Ureter (tissue), 1 donor: ENCODE measurements at places on chromosomes 5 and 9.

- no peak for DNase-seq
These were observed 61.2 kb downstream of the IRX1 start for GRCh38 chr5:3656803-3657202.

GRCh38 chr5:14816999-14817761, 54.4 kb downstream of the ANKH start:
- no peak for DNase-seq

- no peak for DNase-seq
These were observed 287.8 kb upstream of the ISL1 start for GRCh38 chr5:51095486-51095885.

GRCh38 chr9:110283751-110284150, 27.4 kb upstream of the TXN start:
- DNase-seq, result no peak

- DNase-seq, result no peak
These were observed 340.6 kb upstream of the DAB2 start for GRCh38 chr5:39765366-39765765.

- DNase-seq, result no peak
These were observed 94.3 kb downstream of the WDR41 start for GRCh38 chr5:77397686-77398292.

DNA sequence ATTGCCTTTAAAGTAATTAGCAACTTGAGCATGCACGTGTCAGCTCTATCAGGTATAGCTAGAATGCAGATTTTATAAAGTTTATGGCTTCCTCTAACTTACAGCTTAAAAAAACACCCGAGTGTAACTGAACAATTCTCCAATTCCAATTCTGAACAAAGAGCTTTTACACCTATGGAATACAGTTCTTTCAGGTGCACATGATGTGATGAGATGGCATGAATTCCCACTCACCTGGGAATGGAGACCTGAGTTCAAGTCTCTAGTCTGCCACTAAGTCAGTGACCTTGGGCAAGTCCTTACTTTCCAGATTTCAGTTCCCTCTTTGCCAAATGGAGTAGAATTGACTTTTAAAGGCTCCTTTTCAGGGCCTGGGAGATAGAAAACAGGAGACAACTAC, 1.8 kb downstream of the ZFAND5 start:
- DNase-seq, result no peak

GRCh38 chr9:123062351-123063176, 29.1 kb downstream of the GPR21 start:
- DNase-seq, result no peak

DNA sequence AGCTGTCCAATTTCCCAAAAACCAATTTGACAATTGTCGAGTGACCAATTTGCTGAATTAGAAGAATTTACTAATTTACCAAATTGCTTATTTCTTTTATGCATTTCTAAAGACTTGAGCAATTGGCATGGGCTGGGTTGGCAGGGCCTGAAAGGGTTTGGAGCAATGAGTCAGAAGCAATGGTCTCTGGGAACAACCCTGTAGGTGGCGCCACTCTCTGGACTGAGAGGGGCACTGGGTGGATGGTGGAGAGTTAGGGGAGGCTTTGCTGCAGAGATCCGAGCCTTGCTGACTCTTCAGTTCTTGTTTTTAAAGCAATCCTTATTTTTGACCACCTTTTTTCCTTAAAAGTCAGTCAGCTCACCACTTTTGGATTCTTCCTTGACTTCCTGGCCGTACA, 71.5 kb upstream of the RPS23 start:
- no peak for DNase-seq

- DNase-seq, result no peak
These were observed 39.2 kb downstream of the YIPF5 start for GRCh38 chr5:144131261-144131660.

DNA sequence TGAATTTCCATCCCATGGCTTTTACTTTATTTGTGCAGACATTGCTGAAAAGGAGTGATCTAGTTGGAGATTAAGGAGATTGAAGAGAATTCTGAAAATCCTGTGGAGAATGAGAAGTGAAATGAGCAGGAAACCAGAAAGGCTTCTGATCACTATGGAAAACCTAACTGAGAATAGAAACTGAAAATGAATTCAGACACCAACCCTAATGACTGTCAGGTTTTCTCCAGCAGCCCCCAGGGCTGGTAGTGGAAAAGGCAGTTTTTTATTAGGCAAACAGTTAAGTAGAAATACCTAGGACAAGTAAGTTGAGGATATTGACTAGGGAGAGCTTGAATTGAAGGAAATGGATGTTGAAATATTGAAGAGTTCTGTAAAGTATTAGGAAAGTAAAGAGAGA, 14.7 kb upstream of the ARRDC3 start:
- DNase-seq, result no peak

- DNase-seq, result no peak
These were observed 151.8 kb upstream of the RAD23B start for GRCh38 chr9:107131108-107131799.
